ENCODE measurements at places on chromosomes 11 and 22. TPM values are rescaled to one million over a fixed set of nuclear protein-coding genes. Genes with fewer than 3 reads are reported as not detected.
A peak's percentile ranks its signal among the peaks of the same experiment; 100 is the strongest.

DNA sequence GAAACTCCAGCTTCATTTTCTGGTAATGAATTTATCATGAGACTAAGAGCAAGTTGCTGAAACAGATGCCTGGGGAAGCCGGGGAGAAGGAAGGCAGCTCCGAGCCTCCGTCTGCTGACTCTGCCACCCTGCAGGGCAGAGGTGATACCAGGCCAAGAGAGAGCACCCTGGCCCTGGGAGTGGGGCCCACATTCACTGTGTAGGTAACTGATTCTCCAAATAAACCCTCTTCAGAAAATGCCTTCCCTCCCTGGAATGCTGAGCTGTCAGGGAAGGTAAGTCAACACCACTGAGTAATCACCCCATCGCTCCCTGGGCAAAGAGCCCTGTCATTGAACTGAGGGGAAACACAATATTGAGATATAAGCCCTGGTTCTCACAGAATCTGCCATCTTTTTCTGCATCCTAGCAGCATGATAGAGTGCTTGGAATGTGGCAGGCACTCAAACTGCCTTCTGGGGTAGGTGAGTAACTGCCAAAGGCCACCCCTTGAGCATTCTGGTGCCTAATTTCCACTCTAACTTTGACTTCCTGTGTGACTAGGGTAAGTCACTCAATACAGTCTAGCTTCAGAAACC is 147.6 kb downstream of the SPATA19 start:
- no peak for DNase-seq

- no peak for DNase-seq
Observed at GRCh38 chr11:132258875-132259274, 888.5 kb downstream of the NTM start.

- no peak for DNase-seq
Observed at GRCh38 chr11:46063138-46063537, 58.1 kb downstream of the PHF21A start.

DNA sequence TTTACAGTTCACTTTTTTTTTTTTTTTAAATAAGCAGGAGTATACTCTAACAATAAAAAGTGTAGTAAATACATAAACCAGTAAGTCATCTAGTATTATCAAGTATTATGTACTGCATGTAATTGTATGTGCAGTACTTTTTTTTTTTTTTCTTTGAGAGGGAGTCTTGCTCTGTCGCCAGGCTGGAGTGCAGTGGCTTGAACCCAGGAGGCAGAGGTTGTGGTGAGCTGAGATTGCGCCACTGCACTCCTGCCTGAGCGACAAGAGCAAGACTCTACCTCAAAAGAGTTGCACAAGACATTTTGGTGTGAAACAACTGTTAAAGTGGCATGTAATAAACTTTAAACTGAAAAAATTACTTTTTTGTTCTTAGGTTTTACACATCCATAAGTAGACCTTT is 16.7 kb downstream of the BCL2L13 start:
- DNase-seq = peak; percentile 79

DNA sequence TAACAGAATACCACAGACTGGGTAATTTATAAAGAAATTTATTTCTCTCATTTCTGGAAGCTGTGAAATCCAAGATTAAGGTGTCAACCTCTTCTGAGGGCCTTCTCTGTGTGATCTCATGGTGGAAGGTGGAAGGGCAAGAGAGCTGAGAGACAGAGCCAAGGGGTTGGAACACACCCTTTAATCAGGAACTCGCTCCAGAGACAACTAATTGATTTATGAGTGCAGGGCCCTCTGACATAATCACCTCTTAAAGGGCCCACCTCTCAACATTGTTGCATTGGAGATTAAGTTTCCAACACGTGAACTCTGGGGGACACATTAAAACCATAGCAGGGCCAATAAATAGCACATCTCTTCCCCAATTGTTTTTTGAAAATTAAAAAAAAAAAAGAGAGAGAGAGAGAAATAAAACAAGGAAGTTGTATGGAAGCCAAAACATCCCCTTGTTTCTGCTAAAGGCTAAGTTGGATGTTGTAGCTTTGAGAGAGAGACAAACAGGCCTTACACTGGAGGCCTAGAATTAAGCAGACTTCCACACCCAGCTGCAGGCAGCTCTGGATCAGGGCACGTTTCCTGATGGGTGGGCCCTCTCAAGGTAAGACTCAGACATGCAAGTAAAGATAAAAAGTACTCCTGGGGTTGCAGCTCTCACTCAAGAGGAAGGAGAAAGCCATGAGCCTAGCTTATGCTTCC is 64.1 kb upstream of the BIRC3 start:
- DNase-seq = no peak

Gene KRTAP5-11
- total RNA-seq = not detected

Gene GPHA2
- not detected for total RNA-seq

Gene RBMXL2
- total RNA-seq = not detected
